ENCODE measurements at places on chromosomes 3 and 15.

DNA sequence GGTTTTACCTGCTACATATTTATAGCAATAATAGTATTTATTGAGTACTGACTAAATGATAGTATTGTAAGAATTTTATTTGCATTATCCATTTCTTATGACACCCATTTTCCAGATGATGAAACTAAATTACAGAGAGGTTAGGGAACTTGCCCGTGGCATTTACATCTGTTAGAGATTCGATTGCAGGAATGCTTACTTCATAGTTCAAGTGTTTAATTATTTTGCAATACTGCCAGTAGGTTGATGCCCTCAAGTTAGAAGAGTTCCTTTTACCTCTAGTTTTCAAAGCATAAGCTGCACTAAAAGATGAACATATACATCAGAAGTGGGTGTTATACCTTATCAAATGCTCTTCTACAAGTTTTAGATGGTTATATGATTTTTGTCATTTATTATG, 362.8 kb upstream of the RGMA start:
- DNase-seq, result peak; percentile 44

DNA sequence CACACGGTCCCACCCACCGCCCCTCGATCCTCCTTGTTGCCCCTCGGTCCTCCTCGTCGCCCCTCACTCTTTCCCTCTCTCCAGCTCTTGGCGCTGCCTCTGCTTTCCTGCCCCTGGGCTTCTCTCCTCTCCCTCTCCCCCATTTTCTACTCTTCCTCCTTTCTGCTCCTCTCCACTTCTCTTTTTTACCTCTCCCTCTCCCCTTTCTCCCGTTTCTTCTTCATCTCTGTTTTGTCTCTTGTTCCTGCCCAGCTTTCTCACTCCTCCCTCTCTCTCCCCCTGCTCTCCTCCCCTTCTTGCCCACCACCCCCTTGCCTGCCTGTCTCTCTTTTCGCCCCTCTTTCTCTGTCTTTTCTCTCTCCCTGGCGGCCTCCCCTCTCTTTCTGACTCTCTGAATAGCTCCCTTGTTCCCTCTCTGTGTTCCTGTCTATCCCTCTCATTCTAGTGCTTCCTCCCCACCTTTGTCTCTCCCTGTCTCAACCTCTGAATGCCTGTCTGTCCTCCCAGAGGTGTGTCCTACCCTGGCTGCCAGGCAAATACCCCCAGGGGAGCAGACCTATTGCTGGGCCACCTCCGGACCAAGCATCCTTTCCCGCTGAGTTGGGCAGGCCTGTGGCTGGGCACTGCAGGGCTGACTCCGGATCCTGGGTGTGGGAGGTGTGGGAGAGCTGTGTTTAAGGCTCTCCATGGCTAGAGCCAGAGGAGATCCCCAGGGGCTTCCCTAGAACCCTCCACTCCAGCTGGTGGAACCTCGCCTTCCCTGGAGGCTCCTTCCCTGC, 41.0 kb downstream of the EPHB3 start:
- no peak for DNase-seq

DNA sequence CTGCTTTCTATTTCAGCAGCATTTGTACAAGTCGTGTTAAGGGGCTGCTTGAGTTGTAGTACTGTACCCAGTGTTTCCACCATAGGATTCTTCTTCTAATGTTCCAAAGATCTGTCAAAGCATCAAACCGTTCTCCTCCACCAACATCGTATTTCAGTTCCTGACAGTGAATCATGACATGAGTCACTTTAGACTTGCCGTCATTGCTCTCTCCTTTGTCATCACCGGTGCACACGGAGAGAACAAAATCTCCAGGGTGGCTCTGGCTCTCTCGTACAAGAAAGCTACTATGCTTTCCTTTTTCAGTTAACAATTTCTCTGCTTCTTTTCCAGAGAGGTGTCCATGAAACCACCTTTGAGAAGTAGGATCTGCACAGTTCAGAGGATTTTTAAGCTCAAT, 270.9 kb upstream of the CCDC54 start:
- DNase-seq, result peak; percentile 73

DNA sequence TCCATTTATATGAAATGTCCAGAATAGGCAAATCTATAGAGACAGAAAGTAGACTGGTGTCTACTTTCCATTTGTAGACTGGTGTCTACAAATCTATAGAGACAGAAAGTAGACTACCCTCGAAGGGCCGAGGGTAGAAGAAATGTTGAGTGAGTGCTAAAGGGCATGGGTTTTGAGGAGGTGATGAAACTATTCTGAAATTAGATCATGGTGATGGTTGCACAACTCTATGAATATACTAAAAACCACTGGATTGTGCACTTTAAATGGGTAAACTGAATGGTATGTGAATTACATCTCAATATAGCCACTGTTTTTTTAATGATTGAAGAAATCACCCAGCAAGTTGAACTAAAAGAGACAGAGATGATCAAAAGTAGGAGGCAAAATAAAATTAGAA, 27.9 kb downstream of the TP53BP1 start:
- DNase-seq, result peak; percentile 80
